ENCODE measurements at places on chromosomes 3 and 15. TPM values are rescaled to one million over a fixed set of nuclear protein-coding genes. Genes with fewer than 3 reads are reported as not detected.

DNA sequence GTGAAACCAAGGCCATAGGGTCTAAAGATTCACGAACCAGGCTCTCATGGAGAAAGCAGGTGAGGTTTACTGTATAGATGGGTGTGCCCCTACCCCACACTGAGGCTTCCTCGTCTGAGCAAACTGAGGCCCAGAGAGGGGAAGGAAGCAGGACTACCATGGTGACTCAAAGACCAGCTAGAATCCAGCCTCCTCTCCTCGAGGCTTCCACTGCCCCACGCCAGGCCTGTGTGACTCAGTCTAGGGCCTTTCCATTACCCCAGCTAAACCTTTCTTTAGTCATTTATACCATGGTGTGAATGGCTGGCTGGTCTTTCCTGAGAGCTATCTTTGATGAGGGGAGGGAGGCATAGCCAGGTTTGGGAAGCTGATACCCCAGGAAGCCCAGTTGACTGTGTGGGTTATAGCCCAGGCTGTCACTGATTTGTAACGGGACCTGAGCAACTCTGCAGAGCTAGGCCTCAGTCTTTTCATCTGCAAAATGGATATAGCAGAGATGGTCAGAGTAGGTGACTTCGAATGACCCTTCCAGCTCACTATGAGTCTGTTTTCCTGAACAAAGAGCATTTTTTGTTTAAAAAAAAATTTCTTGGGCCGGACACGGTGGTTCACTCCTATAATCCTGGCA lies 3.0 kb upstream of the RHO start:
- DNase-seq, result no peak

- no peak for DNase-seq
Observed at GRCh38 chr3:16394639-16395038, 118.9 kb downstream of the RFTN1 start.

DNA sequence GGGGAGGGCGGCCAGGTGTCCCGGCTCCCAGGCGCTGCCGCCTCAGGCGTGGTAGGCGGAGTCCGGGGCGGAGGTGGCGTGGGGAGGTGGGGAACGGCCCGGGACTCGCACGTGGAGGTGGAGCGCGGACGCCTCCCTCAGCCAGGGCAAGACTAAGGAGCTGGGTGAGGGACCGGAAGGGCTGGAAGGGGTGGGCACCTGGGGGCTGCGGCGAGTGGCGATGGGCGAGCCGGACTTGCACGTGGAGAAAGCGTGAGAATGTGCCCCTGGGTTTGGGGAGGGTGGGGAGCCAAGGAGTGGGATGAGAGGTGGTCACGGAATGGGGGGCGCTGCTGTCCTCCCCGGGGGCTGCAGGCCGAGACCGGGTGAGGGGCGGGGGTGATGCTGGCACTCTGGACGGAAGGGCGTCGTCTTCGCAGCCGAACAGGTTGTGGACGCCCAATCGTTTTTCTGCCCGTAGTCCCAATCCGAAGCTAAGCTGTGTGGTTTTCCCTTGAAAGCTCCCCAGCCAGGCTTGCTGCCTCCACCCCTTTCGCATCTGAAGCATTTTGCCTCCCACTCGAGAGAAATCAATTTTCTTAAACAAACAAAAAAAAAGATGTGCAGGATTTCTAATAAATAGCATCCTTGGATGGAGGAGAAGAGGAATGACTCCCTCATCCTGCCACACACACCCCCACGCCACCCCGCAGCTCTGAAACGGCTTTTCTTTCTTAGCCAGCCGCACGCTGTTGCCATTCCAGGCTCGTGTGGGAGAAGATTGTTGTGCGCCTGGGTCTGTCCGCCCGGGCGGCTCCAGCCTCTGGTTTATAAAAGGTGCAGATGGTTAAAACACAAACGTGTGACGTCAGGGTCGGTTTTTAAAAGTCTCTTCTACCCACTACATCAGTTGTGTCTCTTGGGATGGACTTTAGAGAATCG lies 62.5 kb upstream of the ANKRD28 start:
- peak; percentile 13 for DNase-seq

IMPG2 gene
- 0.82 TPM for total RNA-seq

INKA1 gene
- total RNA-seq, result not detected

DNA sequence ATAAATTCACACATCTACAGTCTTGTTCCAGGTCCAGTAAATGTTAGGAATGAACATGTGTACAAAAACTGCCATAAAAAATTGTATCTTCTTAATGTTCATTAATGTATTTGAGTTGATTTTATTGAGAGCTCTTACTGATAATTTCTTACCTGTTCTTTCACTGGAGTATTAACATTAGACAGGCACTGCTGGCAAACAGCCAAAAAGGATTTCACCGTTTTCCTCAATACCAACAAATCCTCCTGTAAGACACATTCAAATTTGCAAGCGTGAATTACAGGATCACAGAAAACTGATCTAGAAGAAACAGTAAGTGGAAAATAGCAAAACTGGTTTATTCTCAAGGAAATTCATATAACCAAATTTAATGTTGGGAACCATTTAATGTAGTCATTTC lies 127.4 kb downstream of the PCCB start:
- DNase-seq, result no peak
